ENCODE measurements at places on chromosomes 5 and 9.

DNA sequence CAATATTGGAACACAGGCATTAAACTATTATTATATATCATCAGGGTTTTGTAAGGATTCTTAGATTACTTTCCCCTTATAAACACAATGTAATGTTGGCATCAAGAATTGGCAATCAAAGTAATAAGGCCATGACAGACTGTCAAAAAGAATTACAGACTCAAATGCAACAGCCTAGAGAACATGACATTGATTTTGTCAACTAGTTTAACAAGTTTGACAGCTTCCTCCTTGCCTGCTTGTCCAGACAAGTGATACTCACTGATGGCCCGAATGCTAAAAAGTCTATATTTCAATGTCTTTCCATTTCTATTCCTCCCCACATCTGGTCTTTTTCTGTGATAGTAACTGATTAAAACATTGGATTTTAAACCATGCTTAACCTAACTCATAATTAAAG lies 6.4 kb upstream of the ANKRD31 start:
- DNase-seq, result no peak

GRCh38 chr5:82352146-82352791 lies 74.1 kb upstream of the RPS23 start:
- no peak for DNase-seq

- no peak for DNase-seq
Observed at GRCh38 chr9:4774209-4774608, 18.5 kb upstream of the RCL1 start.

DNA sequence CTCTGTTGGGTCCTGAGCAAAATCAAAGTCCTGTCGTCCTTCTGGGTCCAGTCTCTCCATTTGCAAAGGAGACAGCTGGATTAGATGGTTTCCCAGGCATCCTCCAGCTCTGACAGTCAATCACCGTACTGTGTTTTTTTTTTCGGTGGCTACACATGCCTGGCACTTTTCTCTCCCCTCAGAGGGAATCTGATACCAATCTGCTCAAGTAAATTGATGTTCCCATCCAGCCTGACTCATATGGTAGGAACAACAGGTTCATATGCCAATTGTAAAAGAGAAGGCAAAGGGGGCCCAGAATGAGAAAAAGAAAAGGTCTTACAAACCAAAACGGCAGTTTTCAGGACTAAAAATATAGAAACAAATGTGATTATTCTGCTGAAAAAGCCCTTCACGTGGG lies 1.2 kb downstream of the FBXO10 start:
- DNase-seq, result peak; percentile 28

GRCh38 chr9:6150483-6150882 lies 65.1 kb upstream of the IL33 start:
- no peak for DNase-seq

GRCh38 chr5:34452170-34452828 lies 203.8 kb upstream of the RAI14 start:
- peak; percentile 20 for DNase-seq

GRCh38 chr5:1541702-1542400 lies 18.1 kb upstream of the LPCAT1 start:
- no peak for DNase-seq

DNA sequence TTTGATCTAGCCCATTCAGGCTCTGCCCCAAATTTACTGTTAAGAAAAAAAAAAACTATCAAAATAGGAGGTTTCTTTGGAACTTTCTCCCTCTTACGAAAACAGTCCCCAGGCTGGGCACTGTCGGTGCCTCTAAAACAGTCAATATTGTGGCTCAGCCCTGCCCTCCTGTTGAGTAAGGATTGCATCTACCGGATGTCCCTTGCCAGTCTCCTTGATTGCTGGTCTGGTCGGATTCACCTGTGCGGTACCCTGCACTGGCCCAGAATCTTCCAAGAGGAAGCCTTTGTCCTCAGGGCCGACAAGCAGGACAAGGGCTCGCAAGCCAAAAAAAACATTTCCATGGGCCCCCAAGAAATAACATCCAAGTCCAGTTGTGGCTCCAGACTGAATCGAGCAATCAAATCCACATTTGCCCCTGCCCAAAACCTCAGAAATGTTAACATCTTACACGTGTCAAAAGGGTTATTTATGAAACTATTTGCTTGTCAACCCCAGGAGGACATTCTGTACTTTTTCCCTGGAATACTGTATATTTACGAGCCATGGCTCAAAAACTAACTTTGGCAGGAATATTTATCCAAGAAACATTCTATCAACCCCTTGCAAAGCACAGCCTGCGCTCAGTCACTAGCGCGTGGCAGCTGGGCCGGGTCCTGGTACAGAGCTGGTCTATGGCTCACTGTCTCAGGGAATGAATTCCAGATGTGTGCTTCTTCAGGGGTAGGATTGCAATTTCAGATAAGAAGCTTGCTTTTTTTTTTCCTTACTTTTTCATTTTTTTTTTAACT lies 129.2 kb upstream of the ADRA1B start:
- DNase-seq, result no peak

GRCh38 chr5:130400091-130400490 lies 495.8 kb downstream of the CHSY3 start:
- no peak for DNase-seq

DNA sequence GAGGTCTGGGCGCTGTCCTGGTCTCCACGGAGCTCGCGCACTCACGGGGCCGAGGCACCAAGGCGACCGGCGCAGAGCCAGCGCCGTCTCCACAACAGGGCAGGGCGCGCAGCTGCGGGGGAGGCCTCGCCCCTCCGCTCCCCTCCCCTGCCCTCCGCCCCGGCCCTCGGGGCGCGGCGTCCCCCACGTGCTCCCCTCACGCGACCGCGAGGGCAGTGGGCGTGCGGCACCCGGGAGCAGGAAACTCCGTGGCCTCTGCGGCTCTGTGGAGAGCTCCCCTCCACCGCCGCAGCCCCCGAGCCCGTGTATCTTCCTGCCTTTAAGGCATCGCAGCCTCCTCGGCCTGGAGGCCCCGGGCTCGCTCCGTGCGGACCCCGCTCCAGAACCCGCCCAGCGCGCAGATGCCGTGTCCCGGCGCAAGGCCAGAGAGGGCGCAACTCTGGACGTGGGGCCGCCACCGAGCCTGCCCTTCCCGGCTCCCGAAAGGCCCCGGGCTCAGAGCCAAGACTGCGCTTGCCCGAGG lies 708 bp upstream of the TUBB4B start:
- peak; percentile 65 for DNase-seq

DNA sequence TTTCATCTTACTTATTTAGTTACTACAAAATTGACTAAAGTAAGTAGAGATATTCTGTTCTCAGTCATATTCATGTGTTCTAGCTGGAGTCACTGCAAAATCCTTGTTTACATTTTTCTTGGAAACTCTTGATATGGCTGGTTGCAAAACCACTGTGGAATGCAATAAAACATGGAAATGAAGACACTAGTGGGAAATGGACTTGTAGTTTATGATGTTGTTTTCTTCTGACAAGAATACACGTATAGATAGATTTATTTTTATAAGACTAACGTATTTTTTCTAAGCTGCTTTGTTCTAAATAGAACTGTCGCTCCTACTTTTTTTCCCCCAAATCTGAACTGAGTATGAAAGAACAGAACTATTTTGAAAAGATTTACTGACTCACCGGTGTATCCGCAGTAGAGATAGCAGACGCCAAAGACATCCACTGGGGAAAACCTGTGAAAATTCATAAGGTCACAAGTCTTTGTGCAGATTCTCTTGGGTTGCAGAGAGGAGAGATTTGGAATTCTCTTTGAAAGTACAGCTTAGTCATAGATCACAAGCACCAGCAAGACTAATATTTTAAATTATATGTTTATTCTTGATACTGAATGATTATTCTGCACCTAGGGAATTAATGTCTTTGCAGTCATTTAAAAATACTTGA lies 119.6 kb upstream of the TAF11L2 start:
- DNase-seq, result no peak

GRCh38 chr9:107276966-107277710 lies 5.9 kb upstream of the RAD23B start:
- no peak for DNase-seq

DNA sequence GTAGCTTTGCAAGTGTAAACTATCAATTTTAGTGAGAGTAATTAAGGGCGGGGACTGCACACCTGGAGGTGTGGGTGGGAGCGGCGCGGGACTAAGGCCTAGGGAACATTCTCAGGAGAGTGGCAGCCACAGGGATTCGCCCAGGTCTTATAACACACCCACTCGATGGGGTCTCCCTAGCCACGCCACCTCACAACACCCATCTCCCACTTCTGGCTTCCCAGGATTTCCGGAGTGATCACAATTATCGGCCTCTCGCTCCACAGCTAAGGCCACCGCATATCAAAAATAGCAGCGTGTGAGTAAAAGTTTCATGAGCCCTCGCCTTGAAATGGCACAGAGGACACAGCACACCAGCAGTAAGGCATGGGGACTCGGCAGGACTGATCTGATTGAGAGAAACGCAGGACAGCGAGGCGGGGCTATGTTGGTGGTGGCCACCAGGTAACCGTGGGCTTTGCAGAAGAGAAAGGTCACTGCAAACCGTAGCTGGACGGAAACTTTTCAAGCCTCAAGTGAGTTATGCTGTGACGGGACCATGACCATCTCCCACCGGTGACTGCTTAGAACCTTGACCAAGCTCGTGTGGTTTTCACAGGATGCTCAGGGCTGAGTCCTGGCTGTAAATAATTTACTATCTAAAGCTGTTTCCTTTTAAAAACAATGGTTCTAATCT lies 1.1 kb upstream of the LPAR1 start:
- peak; percentile 10 for DNase-seq
